ENCODE measurements at places on chromosomes 3 and 15.

- DNase-seq = no peak
These were observed 84.5 kb upstream of the HERC1 start for GRCh38 chr15:63918317-63918672.

GRCh38 chr15:70088455-70088854 lies 9.3 kb downstream of the TLE3 start:
- no peak for DNase-seq

- no peak for DNase-seq
These were observed 90.7 kb upstream of the AGTR1 start for GRCh38 chr3:148606979-148607378.

GRCh38 chr3:126481808-126482502 lies 6.3 kb upstream of the ZXDC start:
- DNase-seq = no peak

DNA sequence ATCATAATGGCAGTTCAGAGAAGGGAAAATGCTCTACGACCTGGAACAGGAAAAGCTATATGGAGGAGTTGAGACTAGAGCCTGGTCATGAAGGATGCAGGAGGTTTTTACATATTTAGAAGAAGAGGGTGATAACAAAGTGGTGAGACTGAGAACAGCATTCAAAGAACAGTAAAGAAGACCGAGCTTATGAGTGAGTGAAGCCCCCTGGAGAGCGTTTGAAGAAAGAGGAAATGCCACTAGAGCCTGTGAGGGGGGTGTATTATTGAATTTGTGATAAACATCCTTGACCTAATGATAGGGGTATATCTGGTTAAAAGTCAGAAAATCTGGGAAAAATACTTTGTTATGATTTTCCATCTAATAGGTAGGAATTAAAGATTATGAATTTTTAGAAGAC lies 4.2 kb downstream of the PARP9 start:
- DNase-seq = no peak

DNA sequence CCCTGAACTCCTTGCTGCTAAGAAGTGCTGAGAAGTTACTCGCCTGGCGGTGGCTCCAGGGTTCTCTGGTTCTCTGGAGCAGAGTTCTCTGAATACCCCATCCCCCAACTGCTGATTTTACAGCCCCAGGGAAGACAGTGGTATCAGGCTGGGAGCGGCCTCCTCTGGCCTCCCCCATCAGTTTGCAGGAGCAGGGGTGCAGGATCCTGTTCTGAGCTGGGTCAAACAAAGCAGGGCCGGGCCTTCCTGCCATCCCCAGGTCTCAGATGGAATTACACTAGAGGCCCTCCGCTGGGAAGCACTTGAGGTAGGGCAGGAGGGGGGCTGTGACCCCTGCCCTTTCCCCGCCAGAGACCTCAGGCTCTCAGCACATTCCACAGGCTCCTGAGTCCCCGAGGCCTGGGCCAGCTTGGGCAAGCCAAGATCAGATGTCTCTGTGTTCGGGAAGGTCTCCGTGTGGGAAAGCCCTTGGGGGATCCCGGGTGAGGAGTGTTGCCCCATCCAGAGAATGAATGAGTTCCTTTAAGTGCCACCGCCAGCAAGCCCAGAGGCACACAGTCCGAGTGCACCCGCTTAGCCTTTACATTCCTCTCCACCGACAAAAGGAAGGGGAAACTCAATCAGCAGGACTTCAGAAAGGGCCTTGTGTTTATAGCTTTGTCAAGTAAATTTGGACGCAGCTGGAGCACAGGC lies 149.9 kb downstream of the LRRK1 start:
- DNase-seq = no peak

DNA sequence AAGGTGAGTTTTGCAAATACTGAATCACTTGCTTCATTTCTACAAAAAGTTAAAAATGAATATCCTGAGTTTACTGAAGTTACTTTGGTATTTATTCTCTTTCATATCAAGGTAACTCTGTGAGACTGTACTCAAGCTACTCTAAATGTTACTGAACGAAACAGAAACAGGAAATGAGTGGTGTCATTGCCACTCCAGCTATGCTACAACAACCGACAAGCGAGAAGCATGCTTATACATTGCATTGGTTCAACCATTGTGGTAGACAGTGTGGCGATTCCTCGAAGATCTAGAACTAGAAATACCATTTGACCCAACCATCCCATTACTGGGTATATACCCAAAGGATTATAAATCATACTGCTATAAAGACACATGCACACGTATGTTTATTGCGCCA lies 313.2 kb upstream of the THBS1 start:
- DNase-seq = no peak

- DNase-seq = no peak
These were observed 146.1 kb downstream of the DPH6 start for GRCh38 chr15:35399901-35400300.

DNA sequence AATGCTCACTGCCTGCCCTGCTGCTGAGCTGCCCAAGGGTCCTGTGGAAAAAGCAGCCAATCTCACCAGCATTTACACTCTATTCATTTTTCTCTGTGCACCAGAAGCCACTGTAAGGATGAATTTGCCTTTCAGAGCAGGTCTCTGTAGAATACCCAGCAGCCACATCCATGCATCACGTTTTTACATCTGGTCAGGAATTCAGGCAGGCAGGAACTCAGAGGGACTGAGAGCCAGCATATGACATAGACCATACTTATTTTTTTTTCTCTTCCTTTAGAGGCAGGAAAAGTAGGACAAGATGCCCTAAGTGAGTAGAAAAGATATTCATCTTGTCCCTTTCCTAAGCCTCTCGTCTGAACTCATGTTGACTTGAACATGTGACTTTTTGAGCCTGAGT lies 292.7 kb downstream of the EPHB1 start:
- no peak for DNase-seq

- no peak for DNase-seq
These were observed 1048.1 kb downstream of the ROBO2 start for GRCh38 chr3:78088006-78088405.

DNA sequence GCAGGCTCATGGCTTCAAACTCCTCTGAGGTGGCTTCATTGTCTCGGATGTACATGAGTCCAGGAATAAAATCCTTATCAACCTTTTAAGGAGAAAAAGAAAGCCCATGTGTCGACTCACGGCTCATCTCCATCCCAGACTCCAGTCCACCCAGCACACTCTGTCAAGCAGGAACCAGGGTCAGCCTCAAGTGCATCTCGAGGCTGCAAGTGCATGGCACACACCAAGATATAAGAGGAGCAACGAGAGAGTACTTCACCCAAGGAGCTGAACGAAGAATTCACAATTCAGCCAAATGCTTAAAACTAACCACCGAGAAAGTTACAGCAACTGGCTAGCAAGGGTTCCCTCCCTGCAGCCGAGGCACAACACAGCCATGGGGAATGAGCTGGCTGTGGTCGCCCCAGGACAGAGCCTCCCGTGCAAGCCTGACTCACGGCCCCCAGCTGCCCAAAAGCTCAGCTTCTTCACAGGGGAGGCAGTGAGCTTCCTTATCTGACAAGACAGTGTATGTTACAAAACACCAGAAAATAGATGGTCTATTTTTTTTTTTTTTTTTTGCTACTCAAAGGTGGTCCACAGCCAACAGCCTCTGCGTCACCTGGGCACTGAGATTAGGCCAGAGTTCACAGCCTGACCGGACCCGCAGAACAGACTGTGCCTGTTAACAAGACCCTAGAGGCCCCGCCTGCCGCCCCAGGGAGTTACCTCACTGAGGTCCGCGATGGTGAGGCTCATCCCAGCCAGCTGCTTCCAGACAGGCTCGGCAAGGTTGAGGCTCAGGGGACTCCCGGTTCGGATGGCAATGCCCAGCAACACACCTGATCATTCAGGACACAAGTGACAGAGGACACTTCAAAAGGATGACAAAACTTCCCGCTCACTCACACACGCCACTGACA lies 15.9 kb upstream of the OCA2 start:
- DNase-seq = no peak

DNA sequence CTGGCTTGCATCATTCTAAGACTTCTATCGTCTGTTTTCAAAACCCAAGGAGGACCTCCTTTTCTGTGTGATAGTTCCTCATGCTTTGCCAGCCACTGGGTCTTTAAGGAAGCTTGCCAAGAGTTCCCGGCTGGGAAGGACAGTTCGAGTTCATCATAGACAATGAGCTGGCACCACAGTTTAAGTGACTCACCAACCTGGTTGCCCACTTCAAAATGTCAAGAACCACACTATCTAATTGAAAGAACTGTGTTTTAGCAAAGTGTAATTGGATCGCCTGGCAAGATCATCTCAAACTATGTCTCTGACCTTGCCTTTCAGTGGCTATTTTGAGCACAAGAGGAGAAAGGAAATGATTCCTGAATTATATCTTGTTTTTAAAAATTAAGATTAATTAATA lies 27.9 kb downstream of the SOX2 start:
- no peak for DNase-seq

- DNase-seq = no peak
These were observed 273.2 kb upstream of the GADL1 start for GRCh38 chr3:31167666-31168065.

DNA sequence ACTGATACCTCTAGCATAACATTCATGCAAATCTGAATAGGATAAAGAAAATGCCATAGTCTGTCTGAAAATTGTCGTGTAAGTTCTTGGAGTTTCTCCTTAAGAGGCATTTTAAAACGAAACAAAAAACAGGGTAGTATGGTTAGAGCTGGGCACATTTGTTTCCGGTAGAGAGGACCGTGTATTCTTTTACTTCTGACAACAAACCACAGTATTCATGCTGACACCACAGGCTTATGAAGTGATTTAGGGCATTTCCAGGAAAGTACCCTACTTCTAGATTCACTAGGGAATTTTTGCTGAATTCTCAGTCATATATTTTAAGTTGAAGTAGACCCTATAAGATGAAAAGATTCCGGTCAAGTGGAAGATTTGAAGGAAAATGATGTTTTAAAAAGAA lies 541.3 kb downstream of the UNC13C start:
- DNase-seq = no peak

GRCh38 chr3:64049136-64049535 lies 25.8 kb upstream of the PSMD6 start:
- no peak for DNase-seq

DNA sequence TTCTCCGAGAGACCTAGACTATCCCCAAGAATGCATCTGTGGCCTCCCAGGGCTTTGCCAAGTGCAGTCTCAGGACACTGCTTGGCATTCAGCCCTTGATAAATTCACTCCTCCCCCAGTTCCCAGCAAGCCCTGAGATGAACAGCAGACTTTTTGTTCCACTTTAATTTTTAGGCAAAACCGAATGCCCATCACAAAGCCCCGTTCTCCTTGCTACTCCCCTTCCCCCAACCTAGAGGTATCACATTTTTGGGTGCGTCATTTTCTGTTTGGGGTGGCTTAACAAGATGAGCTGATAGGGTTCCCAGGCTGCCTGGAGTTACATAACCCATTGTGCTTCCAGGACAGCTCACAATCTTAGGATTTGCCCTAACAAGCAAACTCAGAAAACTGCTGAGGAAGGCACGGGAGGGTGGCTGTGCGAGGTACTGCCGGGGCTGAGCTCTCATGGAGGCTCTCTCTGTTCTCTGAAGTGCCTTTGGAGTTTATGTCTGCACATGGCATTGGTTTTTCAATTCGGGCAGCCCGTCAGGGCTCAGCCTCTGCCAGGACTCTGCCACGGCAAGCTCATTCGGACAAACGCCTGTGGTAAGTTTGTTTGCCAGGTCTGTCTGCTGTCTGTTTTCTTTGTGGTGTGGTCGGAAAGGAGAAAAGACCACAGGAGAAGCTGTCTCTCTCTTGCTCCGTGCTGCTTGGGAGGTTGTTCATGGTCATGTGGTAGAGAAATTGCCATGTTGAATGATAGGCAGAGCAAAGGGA lies at the start of gene TRAK1:
Gene TRAK1 (plus strand): TSS at position 385 of the 759 bp plus-strand sequence. CDS start 113 bp downstream, at position 498.
- DNase-seq = no peak

- no peak for DNase-seq
These were observed 54.2 kb downstream of the RPL39L start for GRCh38 chr3:187085021-187085666.

DNA sequence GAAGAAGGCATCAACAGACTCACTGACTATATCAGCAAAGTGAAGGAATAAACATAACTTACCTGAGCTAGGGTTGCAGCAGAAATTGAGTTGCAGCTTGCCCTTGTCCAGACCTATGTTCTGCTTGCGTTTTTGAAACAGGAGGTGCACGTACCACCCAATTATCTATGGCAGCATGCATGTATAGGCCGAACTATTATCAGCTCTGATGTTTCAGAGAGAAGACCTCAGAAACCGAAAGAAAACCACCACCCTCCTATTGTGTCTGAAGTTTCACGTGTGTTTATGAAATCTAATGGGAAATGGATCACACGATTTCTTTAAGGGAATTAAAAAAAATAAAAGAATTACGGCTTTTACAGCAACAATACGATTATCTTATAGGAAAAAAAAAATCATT lies 17.8 kb downstream of the LMOD3 start:
- no peak for DNase-seq

- no peak for DNase-seq
These were observed 153.8 kb upstream of the AZI2 start for GRCh38 chr3:28502397-28502937.

- DNase-seq = no peak
These were observed 57.5 kb upstream of the TRPM1 start for GRCh38 chr15:31158858-31159569.

DNA sequence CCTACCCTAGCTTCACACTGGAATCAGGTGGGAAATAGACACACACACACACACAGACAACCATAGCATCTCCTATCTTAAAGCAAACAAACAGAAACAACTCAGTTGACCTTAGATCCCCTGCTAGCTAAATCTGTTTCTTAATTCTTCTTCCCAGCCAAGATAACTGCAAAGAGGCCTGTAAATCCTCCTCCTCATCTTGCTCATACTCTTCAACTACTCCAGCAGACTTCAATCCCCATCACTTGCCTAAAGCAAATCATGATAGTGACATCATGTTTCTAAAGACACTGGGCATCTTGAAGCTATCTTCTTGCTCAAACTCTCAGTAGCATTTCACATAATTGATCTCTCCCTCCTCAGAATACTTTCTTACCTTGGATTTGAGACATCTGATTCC lies 303.0 kb downstream of the RBMS3 start:
- no peak for DNase-seq

DNA sequence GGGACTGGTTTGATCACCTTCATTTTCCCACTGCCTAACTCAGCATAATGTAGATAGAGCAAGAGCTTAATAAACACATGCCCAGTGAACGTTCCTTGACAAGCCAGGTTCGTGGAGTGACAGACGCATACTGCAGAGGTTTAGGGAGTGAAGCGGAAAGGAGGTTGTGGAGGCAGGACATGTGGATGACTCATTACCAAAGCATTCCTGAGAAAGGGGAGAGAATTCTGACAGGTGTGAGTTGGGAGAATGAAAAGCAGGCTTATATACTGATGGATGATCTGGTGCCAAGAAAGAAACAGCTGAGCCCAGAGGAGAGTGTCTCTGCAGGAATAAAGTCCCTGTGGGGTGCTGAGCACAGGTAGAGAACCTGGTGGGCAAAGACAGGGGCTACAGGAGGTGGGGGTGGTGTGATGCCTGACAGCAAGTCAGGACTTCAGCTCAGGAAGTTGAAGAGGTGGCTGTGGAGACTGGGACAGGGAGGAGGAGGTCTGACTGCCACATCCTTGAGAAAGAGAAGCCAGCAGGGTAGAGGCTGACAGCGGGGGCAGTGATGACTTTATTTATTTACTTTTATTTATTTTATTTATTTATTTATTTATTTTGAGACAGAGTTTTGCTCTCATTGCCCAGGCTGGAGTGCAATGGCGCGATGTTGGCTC lies 2.4 kb upstream of the RPL29 start:
- no peak for DNase-seq

- no peak for DNase-seq
These were observed 36.5 kb downstream of the ATR start for GRCh38 chr3:142542054-142542453.

Measured in activated T-helper 1 cell treated with Interleukin-2 at 50 U/mL for 16 hours (primary cell).